ENCODE measurements at places on chromosomes 1 and 21.

DNA sequence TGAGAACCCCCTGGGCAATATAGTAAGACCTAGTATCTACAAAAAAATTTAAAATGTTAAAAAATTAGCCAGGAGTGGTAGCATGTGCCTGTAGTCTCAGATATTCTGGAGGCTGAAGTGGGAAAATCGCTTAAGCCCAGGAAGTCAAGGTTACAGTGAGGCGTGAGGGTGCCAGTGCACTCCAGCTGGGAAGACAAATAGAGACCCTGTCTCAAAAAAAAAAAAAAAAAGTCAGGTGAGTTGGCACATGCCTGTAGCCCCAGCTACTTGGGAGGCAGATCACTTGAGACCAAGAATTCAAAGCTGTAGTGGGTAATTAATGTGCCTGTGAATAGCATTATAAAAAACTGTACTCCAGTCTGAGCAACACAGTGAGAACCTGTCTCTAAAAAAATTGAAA is 4.6 kb downstream of the BECN2 start:
- no peak for DNase-seq

GRCh38 chr21:19031953-19032352 is 628.4 kb upstream of the TMPRSS15 start:
- DNase-seq, result no peak

- no peak for DNase-seq
Measured at GRCh38 chr1:151815716-151816327, 10.6 kb upstream of the LINGO4 start.

- DNase-seq, result no peak
Measured at GRCh38 chr1:23555986-23556634, 3.2 kb downstream of the ID3 start.

Measured in iPS DF 6.9 (cell line).